ENCODE measurements at places on chromosomes 5 and 9. TPM values are rescaled to one million over a fixed set of nuclear protein-coding genes. Genes with fewer than 3 reads are reported as not detected.

The GABRP gene
- total RNA-seq, result not detected

The TPPP gene
- 25.0 TPM for total RNA-seq

The PAIP1 gene
- total RNA-seq, result 80.6 TPM

The RNF20 gene
- 41.1 TPM for total RNA-seq

The TMEFF1 gene
- not detected for total RNA-seq

The GOLM1 gene
- 7.5 TPM for total RNA-seq

The TBC1D2 gene
- 5.3 TPM for total RNA-seq

The TLN1 gene
- 301 TPM for total RNA-seq

The SHB gene
- total RNA-seq, result 20.3 TPM

The ANXA2R gene
- 1.6 TPM for total RNA-seq

The MGAT4B gene
- 85.9 TPM for total RNA-seq

The FOXD4L3 gene
- 0.13 TPM for total RNA-seq

The HTR4 gene
- total RNA-seq, result 4.7 TPM

The TAF1L gene
- total RNA-seq, result not detected

The EHMT1 gene
- 38.1 TPM for total RNA-seq

The CTNNA1 gene
- total RNA-seq, result 314 TPM

- DNase-seq, result no peak
Observed at GRCh38 chr9:97735070-97735600, 38.0 kb upstream of the XPA start.

GRCh38 chr9:129582855-129583254 is 38.0 kb downstream of the C9orf50 start:
- DNase-seq, result no peak

DNA sequence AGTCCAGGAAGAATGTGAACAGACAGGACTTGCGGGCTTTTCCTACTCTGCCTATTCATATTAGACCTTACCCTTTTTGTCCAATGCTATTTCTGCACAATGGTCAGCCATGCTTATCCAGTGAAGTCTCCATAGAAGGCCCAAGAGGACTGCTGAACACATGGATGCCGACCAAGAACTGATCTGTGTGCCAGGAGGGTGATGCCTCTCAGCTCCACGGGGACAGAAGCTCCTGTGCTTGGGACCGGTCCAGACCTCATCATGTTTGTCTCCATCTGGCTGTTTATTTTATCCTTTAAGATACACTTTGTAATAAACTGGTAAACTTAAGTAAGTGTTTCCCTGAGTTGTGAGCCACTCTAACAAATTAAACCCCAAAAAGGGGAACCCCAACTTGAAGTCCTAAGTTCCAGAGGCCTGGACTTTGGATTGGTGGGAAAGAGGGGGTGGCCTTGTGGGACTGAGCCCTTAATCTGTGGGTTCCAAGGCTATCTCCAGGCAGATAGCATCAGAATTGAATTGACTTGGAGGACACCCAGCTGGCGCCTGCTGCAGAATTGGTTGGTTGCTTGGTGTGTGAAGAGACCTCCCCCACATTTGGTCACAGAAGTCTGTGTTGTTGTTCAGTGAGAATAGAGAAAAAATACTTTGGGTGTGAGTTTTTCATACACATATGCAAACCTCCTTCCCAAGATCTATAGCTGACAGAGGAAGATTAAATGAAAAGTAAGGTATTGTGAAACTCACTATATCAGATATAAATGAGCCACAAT is 57.9 kb upstream of the ANKH start:
- no peak for DNase-seq

- no peak for DNase-seq
Observed at GRCh38 chr9:137989156-137989555, 111.6 kb downstream of the CACNA1B start.

- no peak for DNase-seq
Observed at GRCh38 chr5:74761241-74761640, 5.7 kb downstream of the GFM2 start.

DNA sequence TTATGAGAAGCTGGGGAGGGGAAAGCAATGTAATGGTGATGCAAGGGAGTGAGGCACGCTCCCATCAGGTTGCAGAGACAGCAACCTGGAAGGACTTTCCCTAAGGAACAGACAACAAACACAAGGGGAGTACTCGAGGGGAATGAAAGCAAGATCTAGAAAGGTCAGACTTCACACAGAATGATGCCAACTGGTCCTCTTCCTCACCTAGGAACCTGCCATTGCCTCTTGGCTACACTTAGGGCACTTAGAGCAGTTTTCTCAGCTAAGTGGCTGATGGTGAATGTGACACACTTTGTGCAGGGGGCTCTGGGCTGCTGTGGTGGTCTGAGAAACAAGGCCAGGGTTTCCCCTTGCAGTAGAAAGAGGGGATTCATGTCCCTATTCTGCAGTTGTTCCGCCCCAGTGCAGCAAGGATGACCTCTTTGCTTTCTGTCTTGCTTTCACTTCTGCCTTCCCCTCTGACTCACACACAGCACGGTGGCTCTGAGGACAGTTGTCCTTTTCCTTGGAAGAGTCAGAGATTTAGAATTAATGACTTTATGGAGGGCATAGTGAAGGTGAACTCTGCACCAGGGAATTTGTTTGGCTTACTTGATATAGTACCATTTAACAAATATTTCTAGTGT is 394.0 kb upstream of the KLF4 start:
- no peak for DNase-seq

DNA sequence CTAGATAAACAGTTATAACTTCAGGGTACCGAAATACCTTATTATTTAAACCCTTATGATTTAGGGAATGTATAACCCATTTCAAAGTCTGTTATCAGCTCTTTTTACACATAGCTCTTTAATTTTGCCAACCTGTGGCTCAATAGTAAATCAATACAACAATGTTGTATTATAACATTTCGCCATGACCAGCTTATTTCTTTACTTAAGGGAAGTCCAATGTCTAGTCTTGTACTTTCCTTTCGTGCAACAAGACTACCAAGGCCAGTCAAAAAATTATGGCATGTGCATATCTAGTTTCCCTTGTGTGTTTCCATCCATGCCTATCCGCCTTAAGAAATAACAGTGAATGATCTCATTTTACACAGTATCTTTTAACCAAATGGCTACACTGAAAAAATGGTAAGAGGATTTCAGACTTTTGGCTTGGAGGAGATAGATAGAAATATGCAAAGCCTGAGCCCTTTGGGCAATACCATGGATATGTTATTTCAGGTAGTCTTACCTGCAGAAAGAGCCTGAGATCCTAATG is 239.5 kb upstream of the RPS23 start:
- DNase-seq, result no peak

- no peak for DNase-seq
Observed at GRCh38 chr5:27015758-27016157, 22.6 kb downstream of the CDH9 start.

- DNase-seq, result no peak
Observed at GRCh38 chr5:167304834-167305469, 986.5 kb upstream of the WWC1 start.

- no peak for DNase-seq
Observed at GRCh38 chr9:136764301-136764891, at the start of gene LCN15. LCN15 (minus strand) TSS chr9:136764518; CDS start chr9:136764488, 30 bp downstream.

GRCh38 chr5:3526551-3527185 is 69.0 kb upstream of the IRX1 start:
- no peak for DNase-seq

DNA sequence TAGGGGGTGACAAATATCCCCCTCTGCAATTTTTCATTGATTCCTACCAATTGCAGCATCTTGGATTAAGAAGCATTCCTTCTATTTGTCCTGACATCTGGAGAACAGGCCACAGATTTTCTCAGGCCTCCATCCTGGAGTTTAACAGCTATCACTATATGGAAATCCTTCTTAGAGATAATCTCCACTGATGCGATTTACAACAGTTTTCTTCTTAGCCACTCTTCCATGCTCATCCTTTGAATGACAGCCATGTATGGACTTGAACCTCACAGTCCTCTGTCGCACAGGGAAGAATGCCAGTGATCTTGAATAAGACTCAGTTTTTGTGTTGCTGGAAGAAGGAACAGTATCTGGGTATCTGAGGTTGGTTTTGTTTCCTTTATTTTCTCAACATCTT is 73.2 kb downstream of the PGM5 start:
- DNase-seq, result no peak

DNA sequence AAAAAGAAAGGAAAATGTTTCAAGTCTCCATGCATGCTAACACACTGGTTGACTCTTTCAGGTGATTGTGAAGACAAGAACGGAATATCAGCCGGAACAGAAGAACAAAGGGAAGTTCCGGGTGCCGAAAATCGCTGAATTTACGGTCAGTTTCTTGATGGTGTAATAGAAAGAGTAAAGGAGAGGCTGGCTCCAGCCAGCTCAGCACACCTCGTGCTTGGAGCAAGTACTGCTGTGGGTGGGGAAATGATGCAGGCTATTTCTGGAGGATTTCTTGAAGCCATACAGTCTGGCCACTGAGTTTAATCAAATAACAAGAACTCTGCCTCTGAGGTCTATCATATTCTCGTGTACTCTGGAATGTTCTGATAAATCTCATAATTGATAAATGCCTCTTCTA is 18.7 kb downstream of the NSG2 start:
- no peak for DNase-seq

- no peak for DNase-seq
Observed at GRCh38 chr9:129544761-129545160, 76.1 kb downstream of the C9orf50 start.

GRCh38 chr9:79768194-79768593 is 196.4 kb downstream of the TLE4 start:
- DNase-seq, result no peak

DNA sequence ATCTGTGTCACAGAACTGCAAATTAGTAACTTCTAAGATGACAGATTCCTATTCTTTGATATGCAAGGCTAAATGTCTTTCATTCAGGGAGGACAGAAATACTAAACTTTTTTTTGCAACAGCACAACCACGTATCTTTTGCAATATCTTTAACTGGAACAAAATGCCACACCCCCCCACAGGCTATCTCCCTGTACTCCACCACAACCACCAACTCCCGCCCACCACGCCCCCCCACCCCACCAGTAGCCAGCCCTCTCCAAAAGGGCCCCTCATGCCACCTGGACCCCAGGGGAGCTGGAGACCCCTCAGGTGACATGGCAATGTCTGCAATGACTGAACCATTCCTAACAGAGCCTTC is 131.8 kb downstream of the ROR2 start:
- DNase-seq, result no peak

DNA sequence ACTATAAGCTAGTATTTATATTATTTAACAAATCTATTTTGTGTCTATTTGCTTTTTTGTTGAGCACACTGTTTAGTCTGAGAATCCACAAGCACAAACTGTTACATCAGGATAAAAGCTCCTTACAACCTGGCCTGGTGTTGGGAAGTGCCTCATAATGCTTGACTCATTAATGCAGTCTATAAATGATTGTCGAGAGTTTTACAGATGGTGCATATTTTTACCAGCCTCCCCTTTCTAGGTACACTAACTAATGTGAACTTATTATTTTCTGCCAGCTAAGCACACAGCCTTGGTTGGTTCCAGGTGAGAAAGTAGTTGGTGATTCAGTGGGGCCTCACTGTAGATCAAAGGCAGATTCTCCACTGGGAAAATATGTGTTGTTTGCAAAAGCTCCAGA is 151.0 kb upstream of the ADAMTS16 start:
- DNase-seq, result no peak

DNA sequence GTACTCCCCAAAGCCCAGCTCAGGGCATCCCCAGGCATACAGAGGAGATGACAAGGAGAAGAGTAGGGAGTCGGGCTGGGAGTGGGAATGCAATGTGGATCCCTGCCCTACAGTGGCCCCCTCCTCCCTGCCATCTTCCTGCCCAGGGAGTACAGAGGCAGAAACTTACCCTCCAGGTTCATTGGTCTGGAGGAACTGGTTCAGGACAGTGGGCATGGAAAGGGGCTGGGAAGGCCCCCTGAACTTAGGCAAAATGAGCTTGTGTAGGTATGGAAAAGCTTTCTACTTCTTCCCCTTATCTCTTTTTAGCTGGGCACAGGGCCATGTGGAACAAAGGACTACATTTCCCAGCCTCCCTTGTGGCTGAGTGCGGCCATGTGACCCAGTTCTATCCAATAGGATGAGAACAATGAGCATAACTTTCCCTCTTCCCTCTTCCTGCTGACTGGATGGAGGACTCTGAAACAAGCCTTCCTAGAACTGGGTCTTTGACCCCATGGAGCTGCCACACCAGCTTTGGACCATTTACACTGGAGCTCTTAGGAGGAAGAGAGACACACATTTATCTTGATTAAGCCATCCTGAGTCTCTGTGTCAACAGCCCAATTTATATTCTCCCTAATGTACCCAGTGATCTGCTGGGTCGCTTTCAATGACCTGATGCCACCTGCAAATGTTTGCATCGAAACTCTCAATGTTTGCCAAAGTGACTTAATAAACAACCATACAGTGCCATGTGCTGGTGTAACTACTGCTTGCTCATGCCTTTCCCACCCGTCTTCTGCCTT is 25.0 kb upstream of the HMCN2 start:
- DNase-seq, result no peak

GRCh38 chr5:168672888-168673287 is 93.7 kb upstream of the PANK3 start:
- DNase-seq, result no peak

DNA sequence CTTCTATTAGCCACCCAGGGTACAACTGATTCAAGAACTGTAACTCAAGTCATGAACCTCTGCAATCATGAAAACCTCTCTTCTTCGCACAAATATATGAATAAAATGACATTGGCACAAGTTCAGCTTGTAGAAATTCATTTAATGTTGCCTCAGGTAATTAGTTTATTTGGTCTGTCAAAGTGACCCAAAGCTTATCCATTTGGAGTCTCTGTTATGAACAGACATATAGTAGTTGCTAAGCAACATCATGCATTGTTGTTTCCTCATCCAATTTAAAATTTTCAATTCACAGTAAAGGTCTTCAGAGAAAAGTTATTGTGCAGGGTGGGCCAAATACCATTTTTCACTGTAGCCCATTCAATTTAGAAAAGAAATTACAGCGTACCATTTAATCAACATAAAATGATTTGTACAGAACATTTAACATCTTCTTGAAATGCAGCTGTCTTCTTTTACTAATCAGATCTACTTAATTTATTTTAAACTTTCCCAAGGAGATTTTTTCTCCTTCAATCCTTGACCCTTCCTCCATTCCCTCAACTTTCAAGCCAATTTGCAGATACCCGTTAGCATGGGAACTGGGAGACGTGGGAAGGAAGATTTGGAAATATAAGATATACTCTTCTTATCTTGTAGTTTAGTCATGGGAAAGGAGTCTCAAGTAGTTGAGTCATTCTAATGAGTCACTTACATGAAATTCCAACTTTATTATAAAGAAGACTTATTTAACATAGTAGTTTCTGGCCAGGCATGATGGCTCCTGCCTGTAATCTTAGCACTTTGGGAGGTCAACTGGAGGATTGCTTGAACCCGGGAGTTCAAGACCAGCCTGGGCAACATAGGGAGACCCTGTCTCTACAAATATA is 231.3 kb downstream of the ATPSCKMT start:
- DNase-seq, result no peak

All from left cardiac atrium (tissue), 4 donors.